ENCODE measurements at places on chromosomes 1 and 21.
A peak's percentile ranks its signal among the peaks of the same experiment; 100 is the strongest.

DNA sequence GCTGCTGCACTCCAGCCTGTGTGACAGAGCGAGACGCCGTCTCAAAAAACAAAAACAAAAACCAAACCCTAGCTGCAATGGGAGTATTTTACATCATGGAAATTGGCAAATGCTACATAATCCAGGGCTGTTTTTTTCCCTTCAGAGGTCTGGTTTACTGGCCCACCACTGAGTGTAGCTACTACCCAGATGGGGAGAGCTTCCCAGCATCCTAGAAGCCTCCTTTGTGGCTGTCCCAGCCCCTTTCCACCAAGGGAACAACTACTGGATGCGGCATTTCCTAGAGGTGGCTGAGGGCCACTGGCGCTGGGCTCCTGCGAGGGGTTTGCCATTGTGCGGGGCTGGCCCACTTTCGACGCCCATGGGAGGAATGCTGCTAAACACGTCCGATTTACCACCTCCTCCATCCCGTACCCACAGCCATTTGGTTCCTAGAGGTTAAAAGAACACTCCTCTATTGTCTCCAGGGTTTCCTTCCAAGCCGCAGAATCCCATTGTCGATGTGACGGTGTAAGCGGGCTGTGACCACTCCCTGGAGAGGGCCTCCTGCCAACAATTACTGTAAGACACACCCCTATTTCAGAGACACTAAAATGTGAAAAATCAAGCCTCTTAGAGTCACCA lies 55.4 kb downstream of the RUNX3 start:
- H3K4me3 ChIP-seq, result no peak overlapping the region
- DNase-seq, result no peak
- H3K27me3 ChIP-seq, result peaks cover 37% of the 10 kb centered on the region
- H3K27ac ChIP-seq, result no peak overlapping the region
- H3K4me1 ChIP-seq, result peaks cover 2% of the 10 kb centered on the region

- no peaks in the 10 kb centered on the region for H3K36me3 ChIP-seq
- no peak overlapping the region for H3K27ac ChIP-seq
- H3K27me3 ChIP-seq, result no peaks in the 10 kb centered on the region
- H3K4me1 ChIP-seq, result no peaks in the 10 kb centered on the region
Measured at GRCh38 chr1:193552274-193552673, 365.9 kb upstream of the B3GALT2 start.

- H3K36me3 ChIP-seq, result peaks cover 37% of the 10 kb centered on the region
- H3K4me1 ChIP-seq, result peaks cover 3% of the 10 kb centered on the region
- DNase-seq, result no peak
- no peaks in the 10 kb centered on the region for H3K27me3 ChIP-seq
Measured at GRCh38 chr1:77802026-77802425, 22.6 kb downstream of the MIGA1 start.

DNA sequence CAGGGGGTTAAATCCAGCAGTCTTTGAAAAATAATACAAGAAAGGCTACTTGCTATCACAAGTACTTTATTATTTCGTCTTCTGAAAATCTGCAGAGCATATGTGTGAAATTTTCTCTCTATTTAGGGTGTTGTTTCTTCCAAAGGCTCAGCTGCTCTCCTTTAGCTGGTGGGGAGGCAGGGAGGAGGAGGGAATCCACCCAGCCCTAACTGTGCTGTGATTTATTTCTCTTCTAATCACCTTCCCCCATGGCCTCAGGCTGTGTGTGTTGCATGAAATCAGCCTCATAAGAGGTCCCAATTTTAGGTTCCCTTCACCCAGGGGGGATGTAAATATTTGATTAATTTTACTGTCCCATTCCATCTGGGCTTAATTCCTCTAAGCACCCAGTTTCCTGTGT lies 77.6 kb upstream of the PGBD5 start:
- no peak for DNase-seq
- H3K27ac ChIP-seq, result no peak overlapping the region
- peaks cover 12% of the 10 kb centered on the region for H3K4me1 ChIP-seq
- H3K36me3 ChIP-seq, result no peaks in the 10 kb centered on the region
- no peaks in the 10 kb centered on the region for H3K27me3 ChIP-seq

DNA sequence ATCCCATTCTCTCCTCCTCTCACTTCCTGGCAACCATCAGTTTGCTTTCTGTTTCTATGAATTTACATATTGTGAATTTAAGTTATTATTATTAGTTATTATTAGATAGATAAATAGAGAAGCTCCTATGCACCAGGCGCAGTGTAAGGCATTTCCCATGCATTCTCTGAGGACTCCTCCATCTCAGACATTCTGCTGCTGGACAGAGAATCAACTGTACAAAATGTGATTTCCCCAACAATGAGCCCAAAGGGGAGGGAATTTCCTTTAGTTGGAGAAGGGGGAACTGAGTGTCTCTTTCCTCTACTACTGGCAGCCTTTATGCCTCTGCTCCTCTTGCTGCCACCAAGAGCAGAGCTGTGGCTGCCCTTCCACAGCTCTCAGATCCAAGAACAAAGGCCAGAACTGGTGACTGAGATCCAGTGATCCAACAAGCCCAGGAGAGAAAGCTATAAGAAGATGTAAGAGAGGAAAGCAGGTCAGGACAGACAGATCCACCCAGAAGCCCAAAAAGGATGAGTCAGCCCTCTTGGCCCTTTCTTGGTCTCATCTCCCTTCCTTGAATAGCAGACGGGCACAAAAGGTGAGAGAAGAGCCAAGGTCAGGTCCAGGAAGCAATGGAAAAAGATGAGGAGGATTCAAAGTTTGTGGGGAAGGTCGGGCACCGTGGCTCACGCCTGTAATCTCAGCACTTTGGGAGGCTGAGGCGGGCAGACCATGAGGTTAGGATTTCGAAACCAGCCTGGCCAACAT lies 3.5 kb upstream of the IVL start:
- H3K27ac ChIP-seq, result no peak overlapping the region
- H3K36me3 ChIP-seq, result no peaks in the 10 kb centered on the region
- H3K4me1 ChIP-seq, result no peaks in the 10 kb centered on the region

DNA sequence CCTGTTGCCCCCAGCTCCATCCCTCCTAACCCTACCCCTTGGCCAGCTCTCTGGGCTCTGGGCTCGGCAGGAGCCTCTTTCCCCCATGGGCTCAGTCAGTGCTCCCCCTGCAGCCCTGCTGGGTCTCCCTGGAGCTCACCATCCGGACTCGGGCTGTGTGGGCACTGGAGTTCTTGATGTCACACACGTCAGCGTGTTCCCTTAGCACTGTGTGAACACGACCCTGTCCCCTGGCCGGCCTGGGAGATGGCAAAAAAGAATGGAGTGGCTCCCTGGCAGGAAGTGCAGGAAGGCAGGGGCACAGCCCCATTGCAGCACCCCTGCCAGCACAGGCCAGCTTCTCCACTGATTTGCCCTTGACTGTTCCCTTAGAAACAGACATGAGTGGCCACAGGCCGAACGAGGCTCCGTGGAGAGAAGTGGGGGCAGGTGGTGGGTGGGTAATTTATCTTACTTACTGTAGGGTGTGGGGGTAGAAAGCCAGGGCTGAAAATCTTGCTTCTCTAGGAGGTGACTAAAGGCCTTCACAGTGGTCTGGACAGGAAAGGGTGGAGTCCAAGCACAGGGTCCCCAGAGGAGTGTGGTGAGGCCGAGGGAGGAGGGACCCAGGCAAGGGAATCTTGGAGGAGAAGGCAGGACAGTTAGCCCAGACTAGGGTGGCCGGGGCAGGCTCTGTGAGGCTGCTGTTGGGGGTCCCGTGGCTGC lies 381.7 kb upstream of the VAMP3 start:
- no peak overlapping the region for H3K4me3 ChIP-seq
- peaks cover 26% of the 10 kb centered on the region for H3K4me1 ChIP-seq
- H3K27me3 ChIP-seq, result no peaks in the 10 kb centered on the region
- H3K36me3 ChIP-seq, result no peaks in the 10 kb centered on the region
- DNase-seq, result peak; percentile 30

- no peak overlapping the region for H3K4me3 ChIP-seq
- peaks cover 38% of the 10 kb centered on the region for H3K4me1 ChIP-seq
- H3K27me3 ChIP-seq, result no peaks in the 10 kb centered on the region
- H3K27ac ChIP-seq, result no peak overlapping the region
- no peak for DNase-seq
Measured at GRCh38 chr1:226641671-226642231, 93.2 kb downstream of the STUM start.

- H3K4me1 ChIP-seq, result no peaks in the 10 kb centered on the region
- no peak overlapping the region for H3K27ac ChIP-seq
- no peak for DNase-seq
- H3K4me3 ChIP-seq, result no peak overlapping the region
Measured at GRCh38 chr21:35641271-35642016, 418.9 kb downstream of the SETD4 start.

- no peaks in the 10 kb centered on the region for H3K36me3 ChIP-seq
- no peaks in the 10 kb centered on the region for H3K27me3 ChIP-seq
- no peak for DNase-seq
- H3K4me1 ChIP-seq, result peaks cover 2% of the 10 kb centered on the region
- H3K27ac ChIP-seq, result no peak overlapping the region
Measured at GRCh38 chr21:29786496-29787360, 153.1 kb downstream of the GRIK1 start.

DNA sequence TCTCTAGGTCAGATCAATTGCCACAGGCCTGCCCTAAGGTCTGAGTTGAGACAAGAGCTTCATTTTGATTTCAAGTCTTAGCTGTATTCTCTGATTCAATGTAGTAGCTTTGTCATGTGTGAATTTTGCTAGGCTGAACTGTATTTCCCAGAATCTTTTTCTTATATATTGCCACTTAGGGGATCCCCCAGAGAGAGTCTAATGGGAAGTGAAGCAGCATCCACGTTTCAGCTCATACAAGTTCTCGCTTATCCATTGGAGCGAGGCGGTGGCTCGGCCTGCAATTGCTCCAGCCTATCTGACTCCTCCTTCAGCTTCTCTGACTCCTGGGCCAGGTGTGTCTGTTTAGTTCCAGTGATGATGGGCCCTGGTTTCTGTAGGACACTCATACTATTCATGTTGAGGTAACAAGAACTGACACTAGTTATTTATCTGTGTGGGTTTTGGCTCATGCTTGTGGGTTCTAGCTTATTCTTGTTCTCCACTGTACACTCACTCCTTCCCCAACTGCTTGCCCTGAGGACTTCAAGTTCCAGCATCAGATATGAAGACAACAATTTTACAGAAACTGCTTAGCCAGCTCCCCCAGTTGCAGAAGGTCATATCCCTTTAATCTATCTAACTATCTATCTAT lies 48.2 kb downstream of the TBX19 start:
- no peak overlapping the region for H3K27ac ChIP-seq
- DNase-seq, result no peak
- no peaks in the 10 kb centered on the region for H3K4me1 ChIP-seq
- no peak overlapping the region for H3K4me3 ChIP-seq
- H3K36me3 ChIP-seq, result no peaks in the 10 kb centered on the region
- no peaks in the 10 kb centered on the region for H3K27me3 ChIP-seq

- no peak for DNase-seq
- H3K4me1 ChIP-seq, result peaks cover 7% of the 10 kb centered on the region
- H3K36me3 ChIP-seq, result no peaks in the 10 kb centered on the region
Measured at GRCh38 chr1:59604191-59604590, 210.6 kb upstream of the HOOK1 start.

DNA sequence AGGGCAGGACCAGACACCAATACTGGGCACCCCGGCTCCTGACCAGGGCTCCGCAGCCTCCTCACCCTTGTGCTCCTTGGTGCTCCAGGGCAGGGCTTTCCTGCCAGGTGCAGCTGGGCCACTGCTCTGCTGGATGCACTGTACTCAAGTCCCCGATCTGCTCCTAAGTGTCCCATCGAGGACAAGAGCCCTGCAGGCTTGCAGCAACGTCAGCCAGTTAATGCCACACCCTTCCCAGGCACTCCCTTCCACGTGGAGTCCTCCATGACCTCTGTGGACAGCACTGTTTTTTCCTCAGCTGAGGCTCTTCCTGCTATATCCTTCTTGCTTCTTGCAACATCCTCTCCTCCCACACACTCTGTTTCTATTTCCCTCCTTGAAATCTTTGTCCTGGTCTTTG lies 94.0 kb upstream of the NGF start:
- no peaks in the 10 kb centered on the region for H3K36me3 ChIP-seq
- H3K27me3 ChIP-seq, result no peaks in the 10 kb centered on the region

GRCh38 chr21:46206163-46207005 lies 22.1 kb upstream of the SPATC1L start:
- H3K4me3 ChIP-seq, result no peak overlapping the region
- H3K27ac ChIP-seq, result no peak overlapping the region
- peaks cover 89% of the 10 kb centered on the region for H3K36me3 ChIP-seq
- no peak for DNase-seq

- H3K4me1 ChIP-seq, result peaks cover 10% of the 10 kb centered on the region
- no peaks in the 10 kb centered on the region for H3K27me3 ChIP-seq
- H3K36me3 ChIP-seq, result no peaks in the 10 kb centered on the region
- DNase-seq, result no peak
Measured at GRCh38 chr1:8600336-8600735, 217.1 kb downstream of the RERE start.

- no peak overlapping the region for H3K27ac ChIP-seq
- DNase-seq, result peak; percentile 32
- peaks cover 1% of the 10 kb centered on the region for H3K4me1 ChIP-seq
Measured at GRCh38 chr1:59331686-59332620, 35.1 kb downstream of the FGGY start.

DNA sequence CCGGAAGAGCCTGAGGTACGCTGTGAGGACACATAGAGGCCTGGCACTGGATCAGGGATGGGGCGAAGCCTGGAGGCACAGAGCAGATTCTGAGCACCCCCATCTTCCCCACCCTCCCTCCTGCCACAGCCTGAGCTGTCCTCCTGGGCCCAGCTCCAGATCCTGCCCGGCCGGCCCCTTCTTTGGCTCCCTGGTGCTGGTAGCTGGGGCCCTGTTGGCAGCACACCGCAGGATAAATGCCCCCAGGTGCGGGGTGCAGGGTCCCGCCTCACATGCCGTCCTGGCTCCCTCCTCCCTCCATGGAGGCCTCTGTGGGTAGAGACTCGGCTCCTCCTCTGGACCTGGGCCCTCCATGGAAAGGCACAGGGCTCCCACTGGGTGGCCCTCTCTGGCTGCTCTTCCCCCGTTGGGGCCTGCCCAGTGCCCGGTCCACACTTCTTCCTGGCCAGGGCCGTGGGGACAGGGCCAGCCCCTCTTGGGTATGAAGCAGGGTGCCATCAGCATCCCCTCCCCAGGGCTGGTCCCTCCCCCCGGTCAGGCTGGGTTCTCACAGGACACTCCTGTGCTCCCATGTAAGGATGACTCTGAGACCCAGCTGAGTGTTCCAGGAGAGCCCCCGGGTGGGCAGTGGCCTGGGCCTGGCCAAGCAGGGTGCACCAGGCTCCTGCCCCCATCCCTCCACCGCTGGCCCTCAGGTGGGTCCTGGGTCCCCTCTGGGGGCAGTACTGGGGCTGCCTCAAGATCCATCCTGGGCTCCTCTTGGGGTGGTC lies 1.1 kb upstream of the OBSCN start:
- H3K27ac ChIP-seq, result no peak overlapping the region
- peaks cover 2% of the 10 kb centered on the region for H3K36me3 ChIP-seq
- peaks cover 37% of the 10 kb centered on the region for H3K27me3 ChIP-seq
- no peak overlapping the region for H3K4me3 ChIP-seq
- H3K4me1 ChIP-seq, result peaks cover 9% of the 10 kb centered on the region

GRCh38 chr21:33109574-33110339 lies 39.8 kb downstream of the OLIG1 start:
- H3K27ac ChIP-seq, result no peak overlapping the region
- no peak for DNase-seq
- H3K36me3 ChIP-seq, result no peaks in the 10 kb centered on the region

GRCh38 chr1:176904057-176904751 lies 260.3 kb downstream of the ASTN1 start:
- no peak for DNase-seq
- H3K36me3 ChIP-seq, result no peaks in the 10 kb centered on the region
- H3K27ac ChIP-seq, result no peak overlapping the region
- H3K4me1 ChIP-seq, result no peaks in the 10 kb centered on the region
- peaks cover 61% of the 10 kb centered on the region for H3K27me3 ChIP-seq
- H3K4me3 ChIP-seq, result peak overlapping the region; percentile 17
